ENCODE measurements at places on chromosomes 12 and 14.
A peak's percentile ranks its signal among the peaks of the same experiment; 100 is the strongest.

GRCh38 chr12:46699986-46700385, 125.8 kb downstream of the SLC38A4 start:
- DNase-seq, result no peak

DNA sequence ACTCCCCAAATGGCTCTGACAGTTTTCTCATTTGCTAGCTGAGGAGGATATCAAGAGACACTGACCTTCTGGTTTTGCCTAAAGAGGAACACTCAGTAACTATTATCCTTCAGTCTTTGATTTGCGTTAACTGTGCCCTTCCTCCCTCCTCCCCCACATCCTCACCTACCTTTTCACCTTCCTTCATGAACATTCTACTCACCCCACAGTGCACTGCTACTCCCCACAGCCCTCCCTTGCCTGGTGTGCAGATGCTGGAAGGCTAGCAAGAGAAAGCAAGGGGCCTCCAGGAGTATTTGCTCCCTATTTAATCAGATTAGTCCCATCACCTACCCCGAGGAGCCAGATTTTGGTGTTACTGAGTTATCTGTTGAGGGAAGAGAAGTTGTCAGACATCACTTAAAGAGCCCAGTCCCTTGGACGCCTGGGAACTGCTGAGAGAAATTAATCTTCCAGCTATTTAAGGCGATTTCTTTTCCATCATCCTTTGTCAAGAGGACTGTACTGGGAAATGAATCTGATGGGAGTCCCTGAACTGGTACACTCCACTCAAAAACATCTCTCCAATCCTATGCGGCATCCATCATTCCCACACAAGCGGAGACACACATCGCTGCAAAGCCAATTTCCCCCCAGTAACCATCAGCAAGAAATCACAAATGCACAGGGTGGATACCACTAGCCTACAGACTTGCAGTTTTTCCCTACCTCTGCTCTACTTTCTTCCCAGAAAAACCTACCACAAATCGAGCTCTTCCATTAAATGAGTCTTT, 11.5 kb downstream of the PSMB5 start:
- no peak for DNase-seq

- no peak for DNase-seq
Observed at GRCh38 chr14:96525452-96525851, 23.3 kb downstream of the PAPOLA start.

DNA sequence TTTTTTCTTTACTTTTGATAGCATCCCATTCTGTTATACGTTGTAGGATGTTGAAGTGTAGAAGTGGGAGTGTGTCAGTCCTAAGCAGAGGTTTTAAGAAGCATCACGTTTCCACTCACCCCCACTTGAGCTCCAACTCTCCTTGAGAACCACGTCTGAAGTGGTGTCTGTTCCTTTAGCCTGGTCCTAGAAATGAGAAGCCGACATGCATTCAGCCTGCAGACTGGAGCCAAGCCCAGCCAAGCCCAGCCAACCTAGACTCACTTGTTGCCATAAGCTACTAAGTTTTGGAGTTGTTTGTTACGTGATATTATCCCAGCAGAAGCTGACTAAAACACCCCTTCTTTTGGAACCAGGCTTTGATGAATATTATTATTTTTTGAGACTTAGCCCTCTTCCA, 4.4 kb upstream of the ELK3 start:
- no peak for DNase-seq

GRCh38 chr14:71956920-71957563, 24.8 kb downstream of the RGS6 start:
- no peak for DNase-seq

GRCh38 chr12:54975272-54975671, 9.3 kb downstream of the TESPA1 start:
- no peak for DNase-seq

DNA sequence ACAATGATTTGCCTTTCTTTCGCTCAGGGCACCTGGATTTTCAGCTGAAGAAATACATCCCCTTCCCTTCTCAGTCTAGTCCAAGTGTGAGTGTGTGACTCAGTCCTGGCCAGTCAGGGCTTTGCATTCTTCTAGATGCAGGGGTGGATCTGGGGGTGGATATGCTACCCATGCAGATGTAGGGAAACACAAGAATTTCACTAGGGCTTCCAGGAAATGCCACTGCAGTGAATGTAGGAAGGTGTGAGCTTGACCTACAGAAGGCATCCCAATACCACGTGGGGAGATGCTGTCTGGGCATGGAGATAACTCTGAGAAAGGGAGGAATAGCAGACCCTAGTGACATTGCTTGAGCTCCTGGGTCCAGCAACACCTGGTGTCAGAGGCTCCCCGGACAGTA, 404.2 kb downstream of the GLT1D1 start:
- DNase-seq, result no peak

- no peak for DNase-seq
Observed at GRCh38 chr12:13062669-13063068, 18.5 kb downstream of the FAM234B start.

- peak; percentile 25 for DNase-seq
Observed at GRCh38 chr12:66269757-66270383, 32.4 kb upstream of the HELB start.

Measured in T47D (cell line).